RWPE2 (cell line): ENCODE measurements at places on chromosomes 1 and 21.

- H3K4me1 ChIP-seq = peaks cover 15% of the 10 kb centered on the region
- no peak for DNase-seq
- H3K27me3 ChIP-seq = no peaks in the 10 kb centered on the region
- peak overlapping the region; percentile 25 for H3K27ac ChIP-seq
- no peak overlapping the region for H3K4me3 ChIP-seq
These were observed 12.6 kb downstream of the MTF1 start for GRCh38 chr1:37846647-37847339.

DNA sequence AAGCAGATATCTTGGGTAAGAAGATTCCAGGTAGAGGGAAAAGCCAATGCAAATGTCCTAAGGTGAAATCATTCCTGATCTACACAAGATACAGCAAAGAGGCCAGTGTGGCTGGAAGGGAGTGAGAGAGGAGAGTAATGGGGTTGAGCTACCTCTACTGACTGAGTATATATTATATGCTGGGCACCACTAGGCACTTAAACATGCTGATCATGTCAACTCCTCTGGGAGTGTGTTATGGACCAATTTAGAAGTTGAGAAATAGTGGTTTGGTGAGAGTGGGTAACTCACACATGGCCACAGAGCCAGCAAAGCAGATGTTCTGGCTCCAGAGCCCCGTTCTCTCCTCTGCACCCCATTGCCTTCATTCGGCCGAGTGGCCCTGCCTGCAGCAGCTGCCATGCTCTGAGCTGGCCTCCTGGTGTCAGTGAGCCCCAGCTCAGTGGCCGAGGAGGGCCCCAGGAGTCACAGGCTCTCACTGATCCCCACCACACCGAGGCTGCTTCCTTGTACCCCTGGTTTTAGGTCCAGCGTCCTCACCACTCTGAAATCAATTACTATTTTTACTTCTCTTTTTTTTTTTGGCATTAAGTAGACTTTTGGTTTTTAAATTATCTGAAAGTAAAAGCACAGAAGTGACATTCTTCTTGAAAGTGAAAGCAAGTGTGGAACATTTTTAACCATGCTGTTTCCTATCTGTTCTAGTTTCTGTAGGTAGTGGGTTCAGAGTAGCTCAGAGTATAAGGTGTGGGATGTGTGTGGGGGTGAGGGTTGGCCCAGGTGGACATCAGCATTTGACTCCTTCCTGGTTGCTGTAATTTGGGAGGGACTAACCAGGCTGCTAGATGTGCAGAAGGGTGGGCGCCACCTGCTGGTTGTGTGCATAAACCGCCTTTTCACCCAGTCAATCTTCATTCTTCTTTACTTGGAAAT lies 45.8 kb upstream of the CRNN start:
- H3K36me3 ChIP-seq = no peaks in the 10 kb centered on the region
- H3K27ac ChIP-seq = no peak overlapping the region
- no peaks in the 10 kb centered on the region for H3K27me3 ChIP-seq
- no peaks in the 10 kb centered on the region for H3K4me1 ChIP-seq

DNA sequence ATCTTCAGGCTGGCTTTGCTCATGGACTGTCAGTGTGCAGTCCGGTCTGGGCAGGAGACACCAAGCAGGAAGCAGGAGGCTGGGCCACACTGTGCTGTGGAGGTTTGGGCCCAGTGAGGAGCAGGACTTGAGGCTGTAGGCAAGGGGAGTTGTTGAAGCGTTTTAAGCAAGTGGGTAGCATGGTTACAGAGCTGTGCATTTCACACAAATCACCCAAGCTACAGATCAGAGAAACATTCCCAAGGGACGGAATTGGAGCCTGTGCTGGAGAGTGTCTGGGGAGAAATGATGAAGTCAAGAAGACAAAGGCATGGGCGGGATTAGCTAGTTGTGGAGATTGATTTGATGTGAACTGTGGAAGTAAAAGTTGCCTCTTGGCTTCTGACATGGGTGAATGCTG lies 60.9 kb downstream of the KIF21B start:
- H3K4me3 ChIP-seq = no peak overlapping the region
- no peaks in the 10 kb centered on the region for H3K4me1 ChIP-seq
- no peaks in the 10 kb centered on the region for H3K27me3 ChIP-seq
- no peak overlapping the region for H3K27ac ChIP-seq

GRCh38 chr1:216238844-216239243 lies 184.4 kb downstream of the USH2A start:
- H3K27me3 ChIP-seq = no peaks in the 10 kb centered on the region
- H3K36me3 ChIP-seq = no peaks in the 10 kb centered on the region
- H3K4me1 ChIP-seq = no peaks in the 10 kb centered on the region
- no peak overlapping the region for H3K27ac ChIP-seq
- H3K4me3 ChIP-seq = no peak overlapping the region

DNA sequence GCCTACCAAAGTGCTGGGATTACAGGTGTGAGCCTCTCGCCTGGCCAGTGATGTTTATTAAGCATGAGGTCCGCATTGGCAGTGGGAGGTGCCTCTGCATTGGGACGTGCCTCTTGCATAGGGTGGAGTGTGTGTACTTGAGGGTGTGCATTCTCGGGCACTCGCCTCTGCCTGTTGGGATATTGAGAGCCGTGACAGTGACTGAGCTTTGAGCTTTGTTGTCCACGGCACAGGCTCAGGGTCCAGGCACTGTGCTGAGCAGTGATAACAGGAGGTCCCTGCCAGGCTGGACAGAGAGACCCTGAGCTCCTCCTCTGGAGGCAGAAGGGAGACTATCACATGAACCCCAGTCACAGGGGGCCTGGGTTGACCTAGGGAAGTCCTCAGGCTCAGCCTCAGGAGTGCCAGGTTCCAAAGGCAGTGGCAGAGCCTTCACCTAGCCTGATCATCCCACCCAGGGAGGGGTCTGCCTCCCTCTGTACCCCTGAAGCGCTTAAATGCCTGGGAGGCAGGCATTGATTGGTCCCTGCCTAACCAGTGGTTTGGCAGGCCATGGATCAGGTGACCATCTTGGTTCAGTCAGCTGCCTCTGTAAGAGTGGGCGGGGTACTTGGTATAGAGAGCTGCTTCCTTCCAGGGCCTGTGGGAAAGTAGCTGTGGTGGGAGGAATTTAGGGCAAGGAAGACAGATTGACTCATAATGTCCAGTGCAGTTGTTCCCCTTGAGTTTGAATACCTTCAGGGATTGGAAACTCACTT lies 213.8 kb upstream of the TMEM51 start:
- no peak overlapping the region for H3K27ac ChIP-seq
- no peak for DNase-seq
- H3K36me3 ChIP-seq = no peaks in the 10 kb centered on the region
- H3K4me3 ChIP-seq = no peak overlapping the region

DNA sequence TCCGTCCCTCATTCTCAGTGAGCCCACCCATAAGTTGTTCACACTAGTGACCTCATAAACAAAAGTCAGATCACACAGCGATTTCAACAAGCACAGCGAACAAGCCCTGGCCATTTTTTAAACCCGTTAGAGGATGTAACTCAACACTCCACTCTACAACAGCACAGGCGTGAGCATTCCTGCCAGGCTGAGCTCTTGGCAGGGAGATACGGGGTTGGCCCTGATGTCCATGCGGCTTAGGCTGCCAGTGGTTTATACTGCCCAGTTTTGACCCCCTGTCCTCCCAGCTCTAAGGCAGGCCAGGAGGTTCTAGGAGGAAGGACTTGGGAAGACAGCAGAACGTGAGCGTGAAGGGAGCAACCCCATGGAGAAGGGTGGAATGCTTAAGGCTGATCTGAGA lies 35.0 kb downstream of the PARP1 start:
- H3K4me3 ChIP-seq = no peak overlapping the region
- H3K36me3 ChIP-seq = peaks cover 25% of the 10 kb centered on the region
- no peaks in the 10 kb centered on the region for H3K4me1 ChIP-seq
- H3K27me3 ChIP-seq = no peaks in the 10 kb centered on the region
- no peak for DNase-seq

- H3K4me1 ChIP-seq = peaks cover 10% of the 10 kb centered on the region
- H3K36me3 ChIP-seq = no peaks in the 10 kb centered on the region
- no peak within 1 kb of the TSS for H3K27ac ChIP-seq
- no peaks in the 10 kb centered on the region for H3K27me3 ChIP-seq
- no peak for DNase-seq
- H3K4me3 ChIP-seq = no peak within 1 kb of the TSS
These were observed at the start of gene TMPRSS3 for GRCh38 chr21:42395905-42396651. TMPRSS3 (minus strand) TSS chr21:42396052; CDS start chr21:42395417, 635 bp downstream.

GRCh38 chr1:71640116-71640515 lies 559.3 kb upstream of the ZRANB2 start:
- no peaks in the 10 kb centered on the region for H3K4me1 ChIP-seq
- H3K27ac ChIP-seq = no peak overlapping the region
- H3K4me3 ChIP-seq = no peak overlapping the region

DNA sequence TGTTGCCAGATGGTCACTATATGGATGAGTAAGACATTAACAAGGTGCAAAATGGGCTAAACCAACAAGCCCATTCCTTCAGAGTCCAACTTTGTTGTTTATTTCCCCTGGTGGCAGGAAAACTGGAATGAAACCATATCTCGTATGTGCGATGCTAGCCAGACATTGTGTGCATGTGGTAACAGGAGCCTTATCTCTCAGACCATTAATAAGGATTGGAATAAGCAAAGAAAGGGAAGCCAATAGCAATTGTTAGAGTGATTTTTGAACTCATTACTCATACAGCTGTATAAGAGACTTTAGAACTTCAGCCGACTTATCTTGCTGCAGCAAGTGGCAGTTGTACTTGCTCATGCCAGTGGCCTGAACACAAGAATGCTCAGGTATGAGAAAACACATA lies 30.0 kb upstream of the HMCN1 start:
- H3K4me1 ChIP-seq = no peaks in the 10 kb centered on the region
- DNase-seq = no peak
- no peaks in the 10 kb centered on the region for H3K27me3 ChIP-seq
- no peak overlapping the region for H3K4me3 ChIP-seq
- no peak overlapping the region for H3K27ac ChIP-seq

DNA sequence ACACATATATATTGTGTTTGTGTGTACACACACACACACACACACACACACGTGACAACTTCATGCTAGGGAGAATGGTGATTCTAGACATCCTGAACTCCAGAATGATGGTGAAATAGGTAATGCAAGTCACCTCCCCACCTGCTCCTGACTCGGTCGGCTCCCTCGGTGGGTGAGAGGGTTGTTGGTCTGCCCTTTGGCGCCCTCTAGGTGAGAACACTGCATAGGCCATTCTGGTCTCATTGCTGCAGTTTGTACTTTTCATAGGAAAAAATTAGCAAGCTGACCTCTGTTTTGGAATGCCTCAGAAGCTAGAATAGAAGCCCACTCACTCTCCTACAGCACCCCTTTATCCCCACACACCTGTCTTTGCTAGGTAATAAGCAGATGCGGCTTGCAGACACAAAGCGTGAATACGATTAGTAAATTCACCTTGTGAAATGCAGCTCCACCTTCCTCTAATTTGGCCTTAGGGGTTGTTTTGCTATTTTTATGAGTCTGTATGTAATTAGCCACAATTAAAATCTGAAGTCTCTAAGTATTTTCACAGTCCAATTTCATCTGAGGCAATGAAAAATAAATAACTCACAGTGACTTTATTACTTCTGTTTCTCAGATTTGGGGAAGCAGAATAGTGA lies 130.0 kb upstream of the KCNJ15 start:
- H3K27ac ChIP-seq = no peak overlapping the region
- no peaks in the 10 kb centered on the region for H3K27me3 ChIP-seq
- H3K36me3 ChIP-seq = no peaks in the 10 kb centered on the region
- H3K4me1 ChIP-seq = no peaks in the 10 kb centered on the region
- DNase-seq = peak; percentile 65

GRCh38 chr1:58585581-58586151 lies 8.6 kb upstream of the TACSTD2 start:
- H3K4me3 ChIP-seq = no peak overlapping the region
- no peak for DNase-seq
- H3K4me1 ChIP-seq = peaks cover 26% of the 10 kb centered on the region
- H3K27me3 ChIP-seq = no peaks in the 10 kb centered on the region
- peak overlapping the region; percentile 94 for H3K27ac ChIP-seq
- no peaks in the 10 kb centered on the region for H3K36me3 ChIP-seq

DNA sequence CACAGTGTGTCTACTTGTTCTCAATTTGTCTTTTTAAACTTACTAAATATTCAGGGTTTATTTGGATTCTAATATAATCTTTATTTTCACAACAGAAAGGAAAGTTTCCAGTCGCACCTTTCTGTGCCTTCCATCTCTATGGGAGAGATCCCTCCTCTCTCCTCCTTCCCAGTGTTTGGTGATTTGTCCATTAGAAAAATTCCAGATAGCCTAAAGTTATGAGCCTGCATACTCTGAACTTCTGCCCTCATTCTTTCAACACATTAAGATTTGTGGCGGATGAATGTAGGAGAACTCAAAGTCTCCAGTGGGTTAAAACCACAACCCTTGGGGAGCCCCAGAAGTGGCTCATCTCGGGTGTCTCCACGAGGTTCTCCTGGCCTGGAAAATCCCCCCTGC lies 3.6 kb downstream of the NHLH2 start:
- no peak overlapping the region for H3K4me3 ChIP-seq
- DNase-seq = no peak
- no peaks in the 10 kb centered on the region for H3K27me3 ChIP-seq
- H3K27ac ChIP-seq = no peak overlapping the region
- H3K36me3 ChIP-seq = no peaks in the 10 kb centered on the region

DNA sequence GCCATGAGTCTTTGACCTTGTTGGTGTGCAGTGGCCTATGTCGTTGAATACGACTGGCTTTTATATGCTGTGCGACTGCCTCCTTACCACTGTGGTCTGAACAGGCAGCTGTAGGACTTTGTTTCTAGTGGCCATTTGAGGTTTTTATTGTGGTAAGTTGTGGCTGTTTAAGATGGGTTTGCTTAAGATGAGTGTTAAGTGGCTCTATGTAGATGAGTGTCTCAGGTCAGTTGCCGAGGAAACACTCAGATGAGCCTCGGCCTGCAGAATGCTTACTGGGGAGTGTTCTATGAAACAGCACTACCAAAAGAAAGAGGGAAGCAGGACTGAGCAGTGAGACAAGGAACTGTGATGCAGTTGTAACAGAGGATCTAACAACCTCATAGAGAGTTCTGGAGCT lies 14.9 kb upstream of the CD1C start:
- no peaks in the 10 kb centered on the region for H3K36me3 ChIP-seq
- H3K4me1 ChIP-seq = no peaks in the 10 kb centered on the region
- DNase-seq = no peak
- H3K27ac ChIP-seq = no peak overlapping the region
- no peaks in the 10 kb centered on the region for H3K27me3 ChIP-seq
- H3K4me3 ChIP-seq = no peak overlapping the region

DNA sequence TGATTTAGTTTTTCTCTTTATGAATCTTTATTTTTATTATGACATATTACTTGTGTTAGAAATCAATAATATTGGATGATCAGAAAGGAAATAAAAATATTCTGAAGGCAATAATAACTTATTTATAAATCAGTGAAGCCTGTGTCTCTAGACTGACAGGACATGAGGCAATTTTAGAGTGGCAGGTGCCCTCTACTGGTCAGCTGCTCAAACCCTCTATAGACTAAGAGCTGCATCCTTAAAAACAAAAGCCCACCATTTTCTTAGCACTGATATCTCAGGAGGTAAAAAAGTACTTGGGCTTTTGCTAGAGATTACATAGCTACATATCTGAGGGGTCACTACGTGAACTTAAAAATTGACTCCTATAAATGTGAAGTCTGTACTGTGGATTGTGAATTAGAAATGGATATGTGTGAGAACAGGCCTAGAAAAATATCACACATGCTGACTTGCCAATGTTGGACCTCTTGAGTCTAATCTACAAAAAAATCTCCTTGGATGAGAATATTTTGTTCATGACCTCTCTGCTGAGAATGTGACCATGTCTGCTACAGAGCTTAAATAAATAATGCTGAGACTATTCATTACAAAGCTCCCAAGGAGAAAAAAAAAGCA lies 597.9 kb upstream of the ADAMTS5 start:
- no peak overlapping the region for H3K4me3 ChIP-seq
- no peak for DNase-seq
- H3K4me1 ChIP-seq = peaks cover 3% of the 10 kb centered on the region
- no peaks in the 10 kb centered on the region for H3K27me3 ChIP-seq
